ENCODE measurements at places on chromosomes 7 and 10. TPM values are rescaled to one million over a fixed set of nuclear protein-coding genes. Genes with fewer than 3 reads are reported as not detected.

- no peak for DNase-seq
These were observed 122.8 kb downstream of the SKIDA1 start for GRCh38 chr10:21402606-21403083.

- no peak for DNase-seq
These were observed 43.0 kb downstream of the ADCY1 start for GRCh38 chr7:45617166-45617565.

DNA sequence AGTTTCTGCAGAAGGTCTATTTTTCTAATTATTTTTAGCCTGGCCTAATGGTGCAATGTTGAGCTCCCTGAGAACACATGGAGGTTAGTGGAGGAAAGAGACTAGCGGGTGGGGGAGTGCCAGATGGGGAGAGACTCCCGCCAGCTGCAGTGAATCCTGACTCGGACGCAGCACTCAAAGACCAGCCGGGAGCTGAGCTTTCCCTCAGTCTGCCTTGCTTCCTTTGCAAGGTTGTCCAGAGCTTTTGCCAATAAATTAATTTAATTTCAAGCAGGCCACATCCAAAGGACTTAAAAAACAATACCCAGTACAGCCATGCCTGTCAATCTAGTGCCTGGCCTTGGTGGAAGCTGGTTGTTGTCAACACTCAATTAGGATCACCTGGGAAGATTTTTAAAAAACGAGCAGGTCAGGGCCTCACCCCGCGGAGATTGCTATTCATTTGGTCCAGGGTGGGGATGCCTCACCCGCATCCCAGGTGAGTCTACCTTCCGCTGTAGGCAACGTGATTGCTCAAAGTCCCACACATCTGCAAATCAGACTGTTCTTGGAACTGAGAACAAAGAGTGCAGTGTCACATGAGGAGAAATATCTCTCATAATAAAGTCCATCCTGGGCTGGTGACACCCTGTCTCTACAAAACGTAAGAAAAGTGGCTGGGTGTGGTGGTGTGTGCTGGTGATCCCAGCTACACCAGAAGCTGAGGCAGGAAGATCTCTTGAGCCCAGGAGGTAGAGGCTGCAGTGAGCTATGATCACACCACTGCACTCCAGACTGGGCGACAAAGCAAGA lies 4.0 kb downstream of the CLRN3 start:
- DNase-seq = no peak

- DNase-seq = no peak
These were observed 20.9 kb upstream of the UBE3C start for GRCh38 chr7:157117796-157118195.

DNA sequence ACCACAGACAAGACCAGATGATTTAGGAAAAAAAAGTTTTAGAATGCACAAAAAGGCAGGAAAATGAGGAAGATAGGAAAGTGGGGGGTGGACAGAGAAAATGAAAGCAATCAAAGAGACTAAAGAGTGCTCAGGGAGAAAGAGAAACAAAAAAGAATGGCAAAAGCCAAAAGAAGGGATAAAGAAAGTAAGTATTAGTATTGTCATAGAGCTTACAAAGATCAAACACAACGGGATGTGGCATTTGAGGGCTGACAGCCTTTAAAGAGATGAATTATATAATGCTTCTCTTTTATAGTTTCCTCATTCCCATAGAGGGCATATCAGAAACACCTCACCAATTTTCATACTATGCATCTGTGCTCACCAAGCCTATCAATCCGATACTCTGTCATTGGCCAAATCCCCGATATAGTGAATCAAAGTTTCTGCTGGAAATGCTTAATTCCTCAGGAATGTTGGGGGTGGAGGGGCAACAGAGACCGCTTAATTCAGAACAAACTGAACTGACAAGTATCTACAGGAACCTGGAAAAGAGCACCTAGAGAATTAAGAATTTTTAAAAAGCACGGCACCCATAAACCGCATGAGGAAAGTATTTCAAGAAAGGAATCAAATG lies 2.7 kb downstream of the COG5 start:
- no peak for DNase-seq

DNA sequence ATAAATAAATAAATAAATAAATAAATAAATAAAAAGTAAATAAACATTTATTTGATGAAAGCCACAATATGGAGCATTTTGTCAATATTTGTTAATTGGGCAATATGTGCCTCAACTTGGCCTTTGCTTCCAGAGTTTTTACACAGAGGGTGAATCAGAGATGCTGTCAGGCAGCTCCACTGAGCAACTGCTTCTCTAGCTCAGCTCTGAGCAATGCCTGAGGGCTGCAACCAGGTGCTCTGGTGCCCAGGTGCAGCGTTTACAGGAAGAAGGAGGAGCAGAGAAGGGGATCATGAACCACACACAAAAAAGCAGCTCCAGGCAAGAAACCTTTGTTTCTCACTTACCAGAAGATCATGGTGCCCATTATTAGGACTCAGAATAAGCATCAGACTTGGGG lies 876.2 kb upstream of the AUTS2 start:
- DNase-seq = no peak

DNA sequence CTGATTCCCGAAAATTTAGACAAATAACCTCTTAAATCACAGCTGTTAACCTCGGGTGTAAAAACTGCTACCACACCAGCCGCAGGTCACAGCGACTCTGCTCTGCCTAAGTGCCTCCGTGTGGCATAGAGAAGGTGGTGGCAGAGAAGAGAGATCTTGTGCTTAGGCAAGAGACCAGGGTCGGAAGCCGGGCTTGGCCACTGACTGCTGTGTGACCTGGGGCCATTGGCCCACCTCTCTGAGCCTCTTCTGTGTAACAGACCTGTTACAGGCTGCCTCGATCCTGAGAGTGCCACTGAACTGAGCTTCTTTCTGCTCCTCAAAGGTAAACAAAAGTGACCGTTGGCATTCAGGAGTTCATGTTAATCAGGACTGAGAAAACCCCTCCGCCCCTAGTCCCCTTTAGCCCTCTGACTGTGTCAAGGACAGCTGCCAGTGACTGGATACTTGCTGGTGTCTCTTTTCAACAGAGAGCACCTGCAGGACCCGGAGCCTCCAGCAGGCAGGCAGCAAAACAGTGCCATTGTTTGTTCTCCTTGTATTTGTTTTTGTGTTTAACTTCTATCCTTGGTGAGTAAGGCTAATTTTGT lies 36.5 kb downstream of the ZMIZ1 start:
- no peak for DNase-seq

DNA sequence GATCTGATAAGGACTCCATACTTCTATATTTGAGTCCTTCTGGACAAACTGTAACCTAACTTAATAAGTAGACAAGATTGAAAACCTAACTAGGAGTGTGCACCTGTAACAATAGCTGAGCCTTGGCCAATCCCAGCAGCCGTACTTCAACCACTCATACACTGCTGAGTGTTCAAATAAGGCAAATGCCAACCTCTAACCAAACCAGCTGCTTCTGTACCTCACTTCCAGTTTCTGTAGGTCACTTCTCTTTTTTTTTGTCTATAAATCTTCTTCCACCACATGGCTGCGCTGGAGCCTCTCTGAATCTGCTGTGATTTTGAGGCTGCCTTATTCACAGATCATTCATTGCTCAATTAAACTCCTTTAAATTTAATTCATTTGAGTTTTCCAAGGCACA lies 753.2 kb downstream of the DNAJB9 start:
- DNase-seq = no peak

- no peak for DNase-seq
These were observed 1.3 kb downstream of the KAZALD1 start for GRCh38 chr10:101063050-101063525.

DNA sequence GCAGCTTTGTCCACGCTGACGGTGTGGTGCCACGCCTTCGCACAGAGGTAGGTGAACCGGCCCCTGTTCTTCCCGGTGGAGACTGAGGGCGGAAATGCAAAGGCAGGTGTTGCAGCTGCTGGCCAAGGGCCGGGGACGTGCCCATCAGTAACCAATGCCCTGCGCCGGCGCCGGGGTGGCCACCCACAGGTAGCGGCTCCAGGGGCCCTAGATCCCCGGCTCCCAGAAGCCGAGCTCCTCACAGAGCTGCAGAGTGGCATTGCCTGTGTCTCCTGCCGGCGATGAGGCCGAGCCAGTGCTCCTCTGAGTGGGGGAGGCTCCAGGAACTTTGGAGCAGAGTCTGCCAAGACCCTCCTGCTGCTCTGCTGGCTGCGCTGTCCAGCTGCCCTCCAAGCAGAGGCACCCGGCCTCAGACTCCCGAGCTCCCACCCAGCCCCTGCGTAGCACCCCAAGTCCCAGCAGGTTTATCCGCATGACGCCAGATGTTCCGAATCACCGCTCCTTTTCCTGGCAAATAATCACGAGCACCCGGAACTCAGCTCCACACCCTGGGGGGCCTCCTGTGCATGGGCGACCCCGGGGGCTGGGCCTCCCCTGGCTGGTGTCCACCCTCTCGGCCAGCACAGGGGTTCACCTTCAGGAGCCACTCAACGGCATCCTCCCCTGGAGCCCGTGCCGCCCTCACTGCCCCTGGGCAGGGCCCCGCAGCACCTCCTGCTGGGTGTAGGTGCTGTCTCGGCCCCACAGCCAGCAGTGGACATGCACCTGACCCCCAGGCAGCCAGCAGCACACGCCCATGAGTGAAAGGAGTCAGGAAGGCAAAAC lies 22.1 kb downstream of the CFAP46 start:
- no peak for DNase-seq

DNA sequence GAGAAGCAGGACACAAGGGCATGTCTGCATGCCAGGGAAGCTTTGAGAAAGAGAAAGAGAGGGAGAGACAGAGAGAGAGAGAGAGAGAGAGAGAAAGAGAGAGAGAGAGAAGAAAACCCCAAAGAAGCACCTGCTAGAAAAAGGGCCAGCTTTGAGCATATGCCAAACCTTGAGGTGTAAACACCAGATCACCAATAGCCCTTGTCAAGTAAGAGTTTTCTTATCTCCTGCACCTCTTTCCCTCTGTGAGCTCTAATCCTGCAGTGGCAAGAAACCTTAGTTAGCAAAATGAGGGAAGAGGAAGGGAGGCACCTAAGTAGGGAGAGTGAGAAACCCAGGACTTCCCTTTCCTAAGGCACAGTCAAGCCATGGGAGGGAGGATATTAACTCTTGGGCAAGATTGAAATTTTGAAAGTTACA lies 11.3 kb upstream of the TRDMT1 start:
- DNase-seq = no peak

- DNase-seq = no peak
These were observed 6.7 kb downstream of the TCF7L2 start for GRCh38 chr10:112956631-112957350.

DNA sequence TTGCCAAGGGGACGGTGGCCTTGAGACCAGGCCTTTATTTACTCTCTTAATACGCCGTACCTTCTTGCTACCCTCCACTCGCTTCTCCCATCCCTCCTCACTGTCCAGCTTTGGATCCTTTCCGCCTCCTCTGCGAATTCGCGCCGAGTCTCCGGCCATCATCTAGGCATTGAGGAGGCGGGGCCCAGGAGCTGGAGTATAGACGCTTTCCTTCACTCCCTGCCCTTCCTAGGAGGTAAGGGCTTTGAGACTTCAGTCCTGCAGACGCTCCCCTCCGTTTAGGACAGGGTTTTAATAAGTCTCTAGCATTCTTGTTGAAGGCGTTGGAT lies 538 bp downstream of the TFAM start:
- DNase-seq = no peak

- no peak for DNase-seq
These were observed 12.7 kb downstream of the LMTK2 start for GRCh38 chr7:98119256-98119918.

- DNase-seq = no peak
These were observed 11.5 kb downstream of the C10orf71 start for GRCh38 chr10:49310460-49310859.

DNA sequence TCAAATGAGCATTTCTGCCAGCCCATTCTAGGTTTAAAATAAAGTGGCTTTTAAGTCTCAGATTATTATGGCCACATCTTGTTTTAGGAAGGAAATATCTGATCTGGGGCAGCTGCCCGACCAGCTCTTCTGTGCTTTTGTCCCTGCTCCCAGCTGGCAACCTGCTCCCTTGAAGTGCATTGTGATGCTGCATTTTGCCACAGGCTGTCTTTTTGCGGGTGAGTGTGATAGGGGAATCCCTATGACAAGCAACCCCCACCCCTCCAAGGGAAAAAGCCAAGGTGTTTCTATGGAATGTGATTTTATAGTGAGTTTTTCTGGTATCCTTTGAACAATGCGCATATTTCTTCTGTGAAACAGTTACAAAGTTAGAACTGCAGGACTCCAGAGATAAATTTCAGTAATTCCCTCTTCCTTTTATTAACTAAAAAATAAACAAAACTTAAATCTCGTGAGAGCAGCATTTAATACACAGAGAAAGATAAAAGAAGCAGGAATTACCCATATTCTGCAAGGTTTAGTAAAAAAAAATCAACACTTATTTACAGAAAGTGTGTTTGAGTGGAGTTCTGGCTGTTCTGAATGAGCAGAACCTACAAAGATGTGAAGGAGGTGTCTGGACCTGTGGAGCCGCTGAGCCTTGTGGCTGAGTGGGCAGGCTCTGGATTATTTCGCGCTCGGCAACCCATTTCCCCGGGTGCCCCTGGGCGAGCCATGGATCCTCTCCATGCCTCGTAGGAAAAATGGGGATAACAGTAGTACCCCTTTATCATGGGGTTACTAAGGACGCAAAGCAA lies 10.1 kb upstream of the HPS1 start:
- DNase-seq = no peak

DNA sequence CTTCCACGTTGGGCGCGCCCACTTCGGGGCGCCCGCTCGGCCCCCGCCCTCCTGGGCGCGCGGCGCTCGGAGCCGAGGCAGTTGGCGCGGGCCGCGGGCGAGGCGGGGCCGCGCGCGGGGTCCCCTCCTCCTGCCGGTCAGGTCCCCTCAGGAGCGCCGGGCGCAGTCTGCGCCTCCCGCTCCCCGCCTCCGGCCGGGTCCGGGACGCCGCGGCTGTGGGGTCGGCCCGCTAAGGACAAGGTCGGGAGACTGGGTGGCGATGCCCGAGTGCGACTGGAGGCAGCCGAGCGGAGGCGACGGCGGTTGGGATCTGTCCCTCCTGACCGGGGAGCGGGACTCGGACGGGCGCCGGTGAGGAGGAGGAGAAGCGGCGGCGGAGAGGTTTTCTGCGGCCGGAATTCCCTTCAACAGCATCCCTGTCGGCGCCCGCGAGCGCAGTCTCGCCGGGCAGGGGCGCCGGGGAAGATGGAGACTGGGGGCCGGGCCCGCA lies at the start of gene ATRNL1:
ATRNL1 (plus strand) TSS at position 80 of the 490 bp plus-strand sequence; CDS start at position 466, 386 bp downstream.
- DNase-seq = no peak

Gene TMEM213
- total RNA-seq = not detected

Gene PNLIPRP1
- total RNA-seq = 0.90 TPM

Gene TRIM73
- total RNA-seq = 5.4 TPM

Gene OR9A2
- total RNA-seq = not detected

Gene DENND2A
- 24.6 TPM for total RNA-seq

Gene GBX1
- total RNA-seq = not detected

Gene POT1
- total RNA-seq = 15.0 TPM
